Left renal cortex interstitium (tissue), 4 donors: ENCODE measurements at places on chromosomes 13 and 19. TPM values are rescaled to one million over a fixed set of nuclear protein-coding genes. Genes with fewer than 3 reads are reported as not detected.

Gene EXOC3L2
- 7.8 TPM for polyA plus RNA-seq

Gene REEP6
- 12.5 TPM for polyA plus RNA-seq

Gene RABAC1
- polyA plus RNA-seq = 72.3 TPM

Gene CGB3
- polyA plus RNA-seq = not detected

Gene PDCD5
- polyA plus RNA-seq = 114 TPM

Gene F10
- 21.9 TPM for polyA plus RNA-seq

Gene CYP2A7
- 0.16 TPM for polyA plus RNA-seq

Gene ZNF175
- 17.4 TPM for polyA plus RNA-seq

Gene KLK7
- 4.3 TPM for polyA plus RNA-seq

Gene CEBPA
- polyA plus RNA-seq = 3.5 TPM

GRCh38 chr13:99018418-99019180 lies 40.7 kb upstream of the DOCK9 start:
- no peak for DNase-seq

- peak; percentile 87 for DNase-seq
Observed at GRCh38 chr19:7197760-7198696, 96.2 kb downstream of the INSR start.

GRCh38 chr13:36059321-36059720 lies 71.9 kb downstream of the DCLK1 start:
- no peak for DNase-seq

DNA sequence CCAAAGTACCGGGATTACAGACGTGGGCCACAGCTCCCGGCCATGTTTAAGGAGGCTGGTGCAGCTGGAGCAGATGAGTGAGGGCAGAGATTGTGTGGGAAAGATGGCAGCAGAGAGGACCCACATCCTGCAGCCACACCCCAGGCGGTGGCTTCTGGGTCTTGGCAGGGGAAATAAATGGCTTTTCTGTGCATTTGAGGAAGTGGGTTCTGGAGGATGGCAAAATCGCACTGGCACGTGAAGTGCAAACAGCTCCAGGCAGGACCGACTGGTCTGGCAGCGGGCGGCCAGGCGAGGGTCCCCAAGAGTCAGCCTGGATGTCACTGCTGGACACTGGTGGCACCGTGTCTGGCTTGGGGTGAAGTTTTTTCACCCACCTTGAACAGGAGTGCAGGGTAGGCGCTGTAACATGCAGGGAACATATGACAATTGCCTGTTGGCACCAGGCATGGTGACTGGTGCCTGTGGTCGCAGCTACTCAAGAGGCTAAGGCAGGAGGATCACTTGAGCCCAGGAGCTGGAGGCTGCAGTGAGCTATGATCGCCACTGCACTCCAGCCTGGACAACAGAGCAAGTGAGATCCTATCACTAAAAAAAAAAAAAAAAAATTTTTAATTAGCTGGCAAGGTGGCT lies 8.4 kb downstream of the B3GNT3 start:
- no peak for DNase-seq

DNA sequence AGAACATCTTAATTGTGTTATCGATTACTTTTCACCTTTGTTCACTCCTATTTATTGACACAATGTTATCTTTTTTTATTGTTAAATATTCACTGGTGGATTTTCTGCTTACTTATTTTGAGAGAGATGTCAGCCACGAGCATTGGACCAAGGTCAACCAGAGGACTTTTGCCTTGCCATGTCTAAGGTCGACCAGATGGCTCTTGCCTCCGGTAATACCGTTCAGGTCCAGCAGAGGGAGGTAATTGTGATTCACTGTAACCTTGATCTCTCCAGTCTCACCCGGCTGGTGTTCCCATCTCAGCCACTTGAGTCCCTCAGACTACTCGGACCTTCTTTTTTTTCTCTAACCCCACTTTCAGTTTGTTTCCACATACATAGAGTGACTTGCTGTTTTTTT lies 1438.1 kb downstream of the UQCRFS1 start:
- DNase-seq = no peak

GRCh38 chr19:1082165-1082927 lies 12.8 kb downstream of the POLR2E start:
- DNase-seq = no peak

- no peak for DNase-seq
Observed at GRCh38 chr19:19480688-19481087, 34.7 kb downstream of the TSSK6 start.

- DNase-seq = no peak
Observed at GRCh38 chr19:19655051-19655594, 8.4 kb downstream of the ATP13A1 start.

DNA sequence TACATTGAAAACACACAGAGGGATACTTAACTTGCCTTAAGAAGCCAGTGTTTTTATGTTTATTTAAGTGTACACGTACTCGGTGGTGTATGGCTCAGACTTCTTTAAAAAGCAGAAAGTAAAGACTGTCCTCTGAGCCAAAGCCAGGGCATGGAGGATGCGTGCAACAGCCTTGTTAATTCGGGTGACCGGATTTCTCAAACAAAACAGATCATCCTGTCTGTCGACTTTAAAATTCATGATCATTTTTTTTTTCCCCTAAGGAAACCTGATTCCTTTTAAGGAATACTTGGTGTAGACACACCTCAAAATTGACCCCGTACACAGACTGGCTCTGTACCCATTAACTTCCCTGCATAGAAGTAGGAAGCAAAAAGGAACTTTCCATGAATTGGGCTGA lies 124.7 kb upstream of the RNF113B start:
- no peak for DNase-seq

DNA sequence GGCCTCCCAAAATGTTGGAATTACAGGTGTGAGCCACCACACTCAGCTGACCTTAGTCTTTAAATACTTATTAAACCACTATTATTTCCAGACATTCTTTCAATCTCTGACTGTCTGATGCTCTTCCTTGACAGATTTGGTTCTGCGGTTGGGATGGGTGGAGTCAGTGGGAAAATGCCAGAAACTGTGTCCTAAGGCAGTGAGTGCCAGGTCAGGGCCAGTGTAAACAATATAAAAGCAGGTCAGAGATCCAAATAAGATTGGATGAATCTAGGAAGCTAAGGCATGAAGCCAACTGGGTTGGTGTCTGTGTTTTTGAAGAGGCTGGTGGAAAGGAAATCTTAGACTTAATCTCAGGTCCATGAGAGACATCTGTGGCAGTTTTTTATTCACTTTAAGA lies 74.7 kb downstream of the KLF5 start:
- DNase-seq = no peak

DNA sequence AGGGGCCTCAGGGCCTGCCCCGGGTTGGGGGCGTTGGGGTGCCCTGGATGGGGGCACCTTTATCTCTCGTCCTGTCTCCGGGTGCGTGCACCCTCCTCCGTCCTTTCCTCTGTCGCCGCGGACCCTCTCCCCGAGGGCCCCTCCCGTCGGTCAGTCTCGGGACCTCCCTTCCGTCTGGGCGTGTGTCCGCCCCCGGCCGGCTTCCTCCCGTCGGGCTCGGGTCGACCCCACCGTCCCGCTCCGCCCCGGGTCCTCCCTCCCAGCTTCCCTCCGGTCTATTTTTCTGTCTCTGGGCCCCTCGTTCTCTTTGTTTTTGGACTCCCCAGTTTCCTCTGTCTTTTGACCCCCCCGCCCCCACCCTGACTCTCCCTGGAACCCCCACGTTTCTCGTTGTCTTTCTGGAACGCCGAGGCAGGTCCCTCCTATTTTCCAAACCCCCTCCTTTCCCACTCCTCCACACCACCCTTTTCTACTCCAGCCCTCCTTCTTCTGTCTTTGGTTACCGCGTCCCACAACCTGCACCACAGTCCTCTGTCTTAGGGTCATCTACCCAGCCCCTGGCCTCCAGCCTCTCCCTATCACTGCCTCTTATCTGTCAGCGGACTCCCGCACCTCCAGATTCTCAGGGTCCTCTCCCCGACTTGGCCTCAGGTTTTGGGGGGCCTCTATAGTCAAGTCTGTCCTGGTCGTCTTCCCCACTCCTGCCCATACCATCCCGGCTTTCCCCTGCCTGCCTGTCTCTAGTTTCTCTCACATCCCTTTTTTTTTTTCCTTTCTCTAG lies 757 bp downstream of the EGLN2 start:
- no peak for DNase-seq

DNA sequence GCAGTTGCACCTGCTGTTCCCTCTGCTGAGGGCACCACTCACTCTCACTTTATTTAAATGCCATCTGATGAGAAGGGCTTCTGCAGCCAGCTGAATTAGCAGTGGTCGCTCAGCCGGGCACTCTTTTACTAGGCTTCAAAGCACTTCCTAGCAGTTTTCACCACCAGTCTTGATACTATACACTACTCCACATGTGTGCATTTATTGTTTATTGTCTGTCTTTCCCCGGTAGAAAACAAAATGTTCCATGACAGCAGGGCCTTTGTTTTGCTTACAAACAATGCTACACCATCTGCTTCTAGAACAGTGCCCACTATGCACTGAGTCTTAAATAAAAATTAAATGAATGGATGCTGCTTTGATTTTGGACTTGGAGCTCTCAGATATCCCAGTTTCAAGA lies 404.9 kb downstream of the FGF14 start:
- no peak for DNase-seq

DNA sequence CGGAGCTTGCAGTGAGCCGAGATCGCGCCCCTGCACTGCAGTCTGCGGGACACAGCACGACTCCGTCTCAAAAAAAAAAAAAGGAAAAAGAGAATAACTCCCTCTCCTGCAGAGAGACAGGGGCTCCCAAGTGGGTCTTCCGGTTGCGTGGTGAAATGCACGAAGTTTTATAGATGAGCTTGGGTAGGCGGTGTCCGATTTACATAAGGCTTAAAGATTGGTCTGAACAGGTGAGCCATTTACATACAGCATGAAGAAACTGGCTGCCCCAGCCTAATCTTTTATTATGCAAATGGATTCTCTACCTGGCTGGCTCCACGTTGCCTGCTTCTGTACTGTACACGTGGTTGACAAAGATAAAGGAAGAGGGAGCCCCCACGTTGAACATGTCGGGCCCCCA lies 19.5 kb downstream of the ADGRE2 start:
- no peak for DNase-seq

DNA sequence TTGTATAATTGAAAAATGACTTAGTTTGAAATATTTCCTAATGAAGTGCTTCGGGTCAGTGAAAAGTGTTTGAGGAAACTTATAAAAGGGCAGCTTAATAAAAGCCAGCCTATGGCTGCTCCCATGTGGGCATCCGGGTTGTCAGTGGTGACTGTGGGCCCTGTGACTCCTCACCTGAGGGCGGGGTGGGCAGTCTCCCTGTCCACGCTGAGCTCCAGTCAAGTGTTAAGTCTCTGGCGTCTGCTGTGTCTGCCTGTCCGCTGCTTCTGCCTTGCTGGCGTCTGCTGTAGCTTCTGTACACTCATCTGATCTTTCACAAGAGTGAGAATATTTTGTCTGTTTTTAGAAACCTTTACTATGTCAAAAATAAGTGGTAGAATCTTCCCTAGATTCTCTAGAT lies 7.1 kb downstream of the LAMP1 start:
- no peak for DNase-seq

DNA sequence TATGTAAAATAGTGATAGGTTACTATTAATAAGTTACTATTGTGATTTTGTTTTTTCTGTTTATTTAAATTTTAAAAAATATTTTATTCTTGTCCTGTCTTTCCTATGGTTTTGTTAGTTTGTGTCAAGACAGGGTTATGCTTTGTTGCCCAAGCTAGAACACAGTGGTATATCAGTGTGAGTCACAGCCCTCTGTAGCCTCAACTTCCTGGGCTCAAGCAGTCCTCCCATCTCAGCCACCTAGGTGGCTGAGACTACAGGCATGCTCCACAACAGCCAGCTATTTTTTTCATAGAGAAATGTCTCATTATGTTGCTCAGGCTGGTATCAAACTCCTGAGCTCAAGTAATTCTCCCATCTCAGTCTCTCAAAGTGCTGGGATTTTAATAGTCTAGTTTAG lies 99.5 kb downstream of the ZNF675 start:
- no peak for DNase-seq

GRCh38 chr13:108283110-108283509 lies 13.6 kb downstream of the TNFSF13B start:
- DNase-seq = no peak

GRCh38 chr19:14442891-14443631 lies 10.0 kb downstream of the PKN1 start:
- no peak for DNase-seq

DNA sequence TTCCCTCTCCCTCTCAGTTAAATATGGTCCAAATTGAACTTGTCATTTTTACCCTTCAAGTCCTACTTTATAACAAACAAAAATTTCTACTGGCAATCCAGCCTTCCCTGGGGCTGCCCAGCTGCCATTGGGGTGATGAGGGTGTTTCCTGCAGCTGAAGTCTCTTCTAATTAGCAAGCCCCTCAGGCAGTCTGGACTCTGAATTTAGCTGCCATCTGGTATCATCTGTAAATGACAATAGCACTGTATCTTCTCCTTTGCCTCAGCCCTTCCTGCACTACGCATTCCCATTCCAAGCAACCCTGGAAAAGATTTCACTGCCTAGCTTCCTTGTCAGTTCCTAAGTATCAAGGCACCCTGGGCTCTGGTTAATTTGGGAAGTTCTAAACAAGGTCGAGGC lies 331.1 kb upstream of the KLF12 start:
- no peak for DNase-seq

DNA sequence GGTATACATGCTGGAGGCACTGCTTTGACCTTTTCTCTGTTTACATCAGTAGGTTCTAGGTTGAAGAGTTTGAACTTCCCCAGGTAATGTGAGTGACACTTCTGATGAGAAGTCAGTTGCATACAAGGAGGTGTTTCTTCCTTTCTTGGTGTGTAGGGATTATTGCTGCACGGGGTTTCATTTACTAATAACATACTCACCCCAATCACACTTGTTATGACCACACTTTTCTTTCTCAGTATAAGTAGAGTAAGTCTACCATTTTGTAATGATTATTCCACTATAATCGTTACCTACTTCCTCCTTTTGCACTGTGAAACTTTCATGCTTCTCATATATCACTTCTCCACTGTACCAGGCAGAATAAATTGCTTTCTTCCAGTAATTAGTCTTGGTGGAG lies 138.0 kb downstream of the TNFSF13B start:
- DNase-seq = no peak

DNA sequence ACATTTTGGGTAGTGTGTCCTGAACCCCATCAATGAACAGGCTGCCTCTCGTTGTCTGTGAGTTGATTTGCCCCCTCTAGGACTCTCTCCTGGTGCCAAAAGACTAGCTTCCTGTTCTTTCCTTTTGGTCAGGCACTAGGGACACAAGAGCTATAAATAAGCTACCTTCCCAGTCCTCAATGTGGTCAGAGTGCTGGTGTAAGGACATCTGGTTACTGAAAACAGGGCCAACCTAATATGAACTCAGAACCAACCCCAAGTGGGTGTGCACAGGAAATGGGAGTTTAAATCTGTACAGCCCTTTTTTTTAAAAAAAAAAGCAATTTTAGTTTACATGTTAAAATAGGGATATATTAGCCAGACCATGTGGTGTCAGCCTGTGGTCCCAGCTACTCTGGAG lies 129.2 kb downstream of the ZIC5 start:
- no peak for DNase-seq

DNA sequence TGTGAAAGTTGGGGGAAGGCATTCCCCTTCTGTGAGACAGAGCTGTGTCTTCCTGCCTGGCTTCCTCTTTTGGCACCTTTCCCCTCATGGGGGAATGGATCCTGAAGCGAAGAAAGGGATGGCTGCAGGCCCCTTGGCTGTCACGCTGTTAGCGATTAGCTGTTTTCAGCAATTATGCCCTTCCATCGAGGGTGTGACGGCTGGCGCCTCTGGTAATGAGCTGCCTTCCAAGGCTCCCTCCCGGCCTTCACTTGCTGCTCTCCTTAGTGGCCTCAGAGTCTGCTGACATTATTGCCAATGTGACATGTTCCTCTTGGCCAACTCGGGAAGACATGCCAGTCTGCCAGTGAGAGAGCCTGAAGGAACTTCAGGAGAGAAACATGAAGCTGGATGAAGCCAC lies 162.1 kb downstream of the ZIC5 start:
- no peak for DNase-seq

GRCh38 chr13:78722700-78723099 lies 63.7 kb upstream of the OBI1 start:
- no peak for DNase-seq
